Activated T-cell treated with anti-CD3 and anti-CD28 coated beads for 1 hour (primary cell): ENCODE measurements at places on chromosomes 13 and 19.
A peak's percentile ranks its signal among the peaks of the same experiment; 100 is the strongest.

GRCh38 chr19:58559275-58560006 is 1.0 kb upstream of the UBE2M start:
- no peak for DNase-seq

GRCh38 chr13:22128441-22129408 is 457.9 kb downstream of the FGF9 start:
- DNase-seq: no peak

GRCh38 chr13:22648320-22648801 is 532.4 kb upstream of the SGCG start:
- no peak for DNase-seq

DNA sequence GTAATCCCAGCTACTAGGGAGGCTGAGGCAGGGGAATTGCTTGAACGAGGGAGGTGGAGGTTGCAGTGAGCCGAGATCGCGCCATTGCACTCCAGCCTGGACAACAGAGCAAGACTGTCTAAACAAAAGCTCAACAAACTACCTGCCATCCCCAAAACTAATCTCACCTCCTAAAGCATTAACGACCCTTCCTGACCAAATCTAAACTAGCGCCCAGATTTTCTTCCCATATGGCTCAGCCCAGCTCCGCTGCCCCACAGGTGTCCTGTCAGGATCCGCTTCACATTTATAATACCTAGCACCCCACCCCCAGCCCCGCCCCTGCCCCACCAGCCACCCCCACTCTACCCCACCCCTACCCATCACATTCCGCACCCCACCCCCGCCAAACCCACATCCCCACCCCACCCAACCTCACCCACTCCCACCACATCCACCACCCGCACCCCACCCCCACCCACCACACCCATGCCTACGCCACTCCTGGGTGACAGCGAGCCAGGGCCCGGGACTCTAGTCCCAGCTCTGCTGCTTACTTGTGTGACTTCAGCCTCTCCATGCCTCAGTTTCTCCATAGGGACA is 599 bp downstream of the C19orf12 start:
- peak; percentile 38 for DNase-seq

DNA sequence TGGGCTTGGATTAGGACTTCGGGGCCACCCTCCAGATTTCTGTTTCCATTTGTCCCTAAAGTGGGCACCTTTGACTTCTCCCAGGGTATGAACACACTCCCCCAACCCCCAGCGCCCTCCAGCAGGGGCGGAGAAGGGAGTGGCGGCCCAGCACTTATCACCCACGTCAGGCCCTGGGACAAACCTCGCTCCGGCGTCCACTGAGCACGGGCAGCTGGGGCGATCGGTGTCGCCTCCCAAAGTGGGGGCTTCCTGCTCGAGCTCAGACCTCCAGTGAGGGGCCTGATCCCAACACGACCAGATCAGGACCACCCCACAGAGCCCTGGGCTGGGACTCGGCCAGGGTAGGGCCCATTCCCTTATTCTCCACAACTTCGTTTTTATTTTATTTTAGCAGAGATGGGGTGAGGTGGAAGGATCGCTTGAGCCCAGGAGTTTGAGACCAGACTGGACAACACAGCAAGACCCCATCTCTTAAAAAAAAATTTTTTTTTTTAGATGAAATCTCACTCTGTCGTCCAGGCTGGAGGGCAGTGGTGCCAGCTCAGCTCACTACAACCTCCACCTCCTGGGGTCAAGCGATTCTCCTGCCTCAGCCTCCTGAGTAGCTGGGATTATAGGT is 3.7 kb upstream of the TCF3 start:
- no peak for DNase-seq

GRCh38 chr19:28710278-28710677 is 502.7 kb downstream of the UQCRFS1 start:
- no peak for DNase-seq

GRCh38 chr13:65856431-65856830 is 1373.7 kb downstream of the PCDH9 start:
- DNase-seq: no peak

DNA sequence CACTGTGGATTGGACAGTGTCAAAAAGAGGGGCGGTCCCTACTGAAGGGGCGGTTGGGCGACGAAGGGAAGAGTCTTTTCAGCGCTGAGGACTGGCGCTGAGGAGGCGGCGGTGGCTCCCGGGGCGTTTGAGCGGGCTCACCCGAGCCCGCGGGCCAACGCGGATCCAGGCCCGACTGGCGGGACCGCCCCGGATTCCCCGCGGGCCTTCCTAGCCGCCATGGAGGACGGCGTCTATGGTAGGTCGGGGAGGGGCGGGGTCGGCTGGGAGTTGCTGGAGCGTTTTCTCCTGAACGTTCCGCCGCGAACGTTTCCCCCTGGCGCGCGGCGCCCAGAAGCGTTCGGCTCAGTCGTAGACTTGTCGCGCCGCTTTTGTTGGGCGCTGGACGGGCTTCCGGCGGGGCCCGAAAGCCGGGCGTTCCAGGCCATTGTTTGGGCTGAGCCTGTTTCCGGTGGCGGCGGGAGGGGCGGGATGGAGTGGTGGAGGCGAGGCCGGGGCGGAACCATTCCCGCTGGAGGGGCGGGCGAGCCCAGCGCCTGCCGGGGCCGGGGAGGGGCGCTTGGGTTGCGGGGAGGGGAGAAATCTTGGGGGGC is at the start of gene CYTH2:
CYTH2 (plus strand) TSS at position 81 of the 593 bp plus-strand sequence; CDS start at position 220, 139 bp downstream.
- peak; percentile 44 for DNase-seq

DNA sequence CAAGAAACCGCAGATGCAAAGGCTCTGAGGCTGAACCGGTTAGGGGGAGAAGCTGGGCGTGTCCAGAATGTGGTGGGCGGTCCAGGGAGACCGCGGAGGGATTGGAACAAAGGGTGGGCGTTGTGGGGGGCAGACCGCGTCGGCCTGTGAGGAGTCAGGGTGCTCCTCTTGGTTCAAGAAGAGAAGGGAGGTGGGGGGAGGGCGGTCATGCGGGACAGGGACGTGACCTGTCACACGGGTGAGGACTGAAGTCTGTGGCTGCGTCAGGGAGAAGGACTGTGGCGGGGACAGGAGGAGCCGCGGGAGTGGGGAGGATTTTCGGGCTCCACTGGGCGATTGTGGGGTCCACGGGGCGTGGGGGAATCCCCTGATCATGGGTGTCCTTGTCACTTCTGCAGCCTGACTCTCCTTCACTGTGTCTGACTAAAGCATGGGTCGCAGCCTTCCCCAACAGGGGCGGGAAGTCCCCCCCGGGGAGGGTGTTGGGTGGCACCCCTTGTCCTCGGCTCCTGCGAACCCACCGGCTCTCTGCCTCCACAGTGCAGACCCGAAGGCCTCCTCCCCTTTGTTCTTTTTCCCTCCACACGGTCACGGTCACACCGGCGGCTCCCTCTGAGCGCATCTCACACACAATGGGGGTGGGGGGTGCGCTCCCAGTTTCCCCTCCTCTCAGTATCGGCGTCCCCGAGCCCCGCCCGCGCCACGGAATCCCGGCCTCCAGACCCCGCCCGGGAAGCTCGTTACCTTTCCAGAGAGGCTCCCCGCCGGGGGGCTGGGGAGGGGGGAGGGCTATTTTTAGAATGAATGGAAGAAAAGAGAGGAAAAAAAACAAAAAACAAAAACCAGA is 16.4 kb upstream of the KCNN1 start:
- DNase-seq: no peak

DNA sequence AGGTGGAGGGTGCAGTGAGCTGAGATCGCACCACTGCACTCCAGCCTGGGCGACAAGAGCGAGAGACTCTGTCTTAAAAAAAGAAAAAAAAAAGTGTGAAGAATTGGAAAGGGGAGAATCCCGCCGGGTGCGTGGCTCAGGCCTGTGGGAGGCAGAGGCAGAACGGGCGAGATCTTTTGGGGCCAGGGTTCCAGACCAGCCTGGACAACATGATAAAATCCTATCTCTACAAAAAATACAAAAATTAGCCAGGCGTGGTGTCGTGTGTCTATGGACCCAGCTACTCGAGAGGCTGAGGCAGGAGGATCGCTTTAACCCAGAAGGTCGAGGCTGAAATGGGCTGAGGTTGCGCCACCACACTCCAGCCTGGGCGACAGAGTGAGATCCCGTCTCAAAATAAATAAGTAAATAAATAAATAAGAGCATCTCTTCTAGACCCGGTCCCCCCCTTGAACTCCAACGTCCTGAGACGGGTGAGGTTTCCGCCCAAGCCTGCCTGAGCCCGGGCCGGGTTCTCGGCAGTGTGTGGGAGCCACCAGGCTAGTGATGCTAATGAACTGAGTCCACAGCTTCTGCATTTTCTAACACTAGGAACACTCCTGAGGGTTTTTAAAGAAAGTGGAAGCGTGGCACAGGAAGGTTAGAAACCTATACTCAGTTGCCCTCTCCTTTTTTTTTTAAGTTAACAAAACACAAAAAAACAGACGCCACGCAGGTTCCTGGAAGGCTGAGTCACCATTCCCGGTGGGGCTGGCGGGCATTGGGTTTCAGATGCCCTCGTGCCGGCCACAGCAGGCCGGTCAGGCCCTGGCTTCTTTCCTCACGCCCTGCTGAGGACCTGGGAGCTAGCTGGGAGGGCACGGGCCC is 22.0 kb downstream of the GPX4 start:
- DNase-seq: no peak
